ENCODE measurements at places on chromosomes 11 and 22.

DNA sequence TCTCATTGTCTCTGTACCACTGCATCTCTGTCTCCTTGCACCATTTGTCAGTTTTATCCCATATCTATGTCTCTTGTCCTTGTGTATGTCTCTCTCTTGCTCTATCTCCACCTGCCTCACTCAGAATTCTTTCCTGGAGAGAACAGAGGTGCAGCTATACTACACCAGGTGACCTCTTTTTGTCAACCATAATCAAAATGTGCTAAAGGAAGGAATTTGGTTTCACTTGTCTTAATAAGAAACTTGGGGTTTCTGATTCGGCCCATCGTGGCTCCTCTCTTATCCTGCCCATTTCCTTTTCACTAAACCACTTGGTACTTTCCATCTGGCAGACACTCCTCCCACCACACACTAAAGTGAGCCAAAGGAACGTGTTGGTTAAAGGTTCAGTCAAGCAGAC is 2.0 kb upstream of the C11orf42 start:
- no peak for DNase-seq

GRCh38 chr11:134236834-134237556 is 12.5 kb downstream of the VPS26B start:
- no peak for DNase-seq

DNA sequence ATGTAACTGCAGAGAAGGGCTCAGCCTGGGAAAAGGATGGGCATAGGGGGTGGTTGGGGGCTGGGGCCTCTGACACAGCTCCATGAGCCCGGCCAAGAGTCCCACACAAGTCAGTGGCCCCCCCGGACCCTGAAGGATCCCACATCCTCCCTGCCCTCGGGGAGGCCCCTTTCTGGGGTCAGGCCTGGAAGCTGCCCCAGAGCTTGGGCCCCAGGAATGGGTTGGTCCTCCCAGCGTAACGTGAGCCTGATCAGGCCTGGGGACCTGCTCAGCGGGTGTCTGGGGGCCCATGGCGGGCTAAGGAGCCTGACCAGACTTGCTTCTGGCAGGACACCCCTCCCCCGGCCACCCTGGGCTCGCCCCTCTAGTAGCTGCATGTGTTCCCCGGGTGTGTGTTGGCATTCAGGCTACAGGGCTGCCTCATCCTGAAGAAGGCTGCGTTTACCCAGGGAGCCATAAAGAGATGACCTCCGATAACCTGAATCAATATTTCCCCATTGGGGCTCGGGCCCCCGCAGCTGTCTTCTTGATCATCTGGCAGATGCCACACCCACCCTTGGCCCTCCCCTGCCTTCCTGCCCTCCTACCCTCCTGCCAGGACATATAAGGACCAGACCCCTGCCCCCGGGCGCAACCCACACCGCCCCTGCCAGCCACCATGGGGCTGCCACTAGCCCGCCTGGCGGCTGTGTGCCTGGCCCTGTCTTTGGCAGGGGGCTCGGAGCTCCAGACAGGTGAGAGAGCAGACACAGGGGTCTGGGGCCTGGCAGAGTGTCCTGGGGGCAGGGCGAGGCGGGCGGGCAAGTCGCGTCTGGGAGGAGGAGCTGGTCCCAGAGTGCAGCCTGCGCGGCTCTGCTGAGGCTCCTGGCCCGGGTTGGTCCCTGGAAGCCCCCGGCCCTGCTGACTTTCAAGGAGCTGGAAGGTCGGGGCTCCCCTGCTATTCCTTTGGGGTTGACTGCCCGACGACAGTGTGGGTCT is at the start of gene MUC2:
TSS of gene MUC2 (plus strand) at position 631 of the 978 bp plus-strand sequence.
- no peak for DNase-seq

DNA sequence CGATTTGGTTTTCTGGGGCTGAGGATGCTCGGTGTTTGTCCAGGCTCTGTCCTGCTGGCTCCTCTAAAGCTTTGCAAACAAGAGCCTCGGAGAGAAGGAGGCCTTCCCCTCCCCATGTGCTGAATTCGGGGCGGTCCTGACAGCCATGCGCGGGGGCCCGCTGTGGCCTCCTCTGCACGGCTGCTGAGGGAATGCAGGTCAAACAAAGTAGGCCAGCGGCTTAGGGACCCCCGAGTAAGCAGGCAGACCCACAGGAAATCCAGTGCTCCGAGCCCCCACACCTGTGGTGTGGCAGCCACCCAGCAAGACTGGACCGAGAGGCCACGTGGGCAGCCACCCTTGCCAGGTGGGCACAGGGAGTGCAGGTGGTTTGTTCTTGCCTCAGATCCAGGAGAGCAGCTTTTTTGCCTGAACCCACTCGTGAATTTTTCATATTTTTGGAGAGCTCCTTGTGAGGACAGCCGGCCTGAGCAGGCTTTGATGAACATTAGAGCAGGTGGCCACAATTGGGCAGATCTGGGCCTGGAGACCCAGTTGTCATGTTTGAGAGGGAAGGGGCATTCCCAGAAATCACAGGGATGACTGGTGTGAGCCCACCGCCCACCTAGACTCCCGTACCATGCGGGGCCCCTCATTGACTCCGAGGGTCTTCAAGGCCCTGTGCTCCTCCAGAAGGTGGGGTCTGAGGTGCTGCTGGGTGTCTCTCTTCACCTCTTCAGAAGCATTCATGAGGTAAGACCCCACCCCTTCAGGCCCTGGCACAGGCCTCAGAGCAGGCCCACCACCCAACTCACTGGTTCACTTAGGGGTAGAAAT is 43.0 kb upstream of the KCNQ1OT1 start:
- DNase-seq, result no peak

- no peak for DNase-seq
Measured at GRCh38 chr22:21932347-21932746, 20.3 kb downstream of the PPM1F start.

DNA sequence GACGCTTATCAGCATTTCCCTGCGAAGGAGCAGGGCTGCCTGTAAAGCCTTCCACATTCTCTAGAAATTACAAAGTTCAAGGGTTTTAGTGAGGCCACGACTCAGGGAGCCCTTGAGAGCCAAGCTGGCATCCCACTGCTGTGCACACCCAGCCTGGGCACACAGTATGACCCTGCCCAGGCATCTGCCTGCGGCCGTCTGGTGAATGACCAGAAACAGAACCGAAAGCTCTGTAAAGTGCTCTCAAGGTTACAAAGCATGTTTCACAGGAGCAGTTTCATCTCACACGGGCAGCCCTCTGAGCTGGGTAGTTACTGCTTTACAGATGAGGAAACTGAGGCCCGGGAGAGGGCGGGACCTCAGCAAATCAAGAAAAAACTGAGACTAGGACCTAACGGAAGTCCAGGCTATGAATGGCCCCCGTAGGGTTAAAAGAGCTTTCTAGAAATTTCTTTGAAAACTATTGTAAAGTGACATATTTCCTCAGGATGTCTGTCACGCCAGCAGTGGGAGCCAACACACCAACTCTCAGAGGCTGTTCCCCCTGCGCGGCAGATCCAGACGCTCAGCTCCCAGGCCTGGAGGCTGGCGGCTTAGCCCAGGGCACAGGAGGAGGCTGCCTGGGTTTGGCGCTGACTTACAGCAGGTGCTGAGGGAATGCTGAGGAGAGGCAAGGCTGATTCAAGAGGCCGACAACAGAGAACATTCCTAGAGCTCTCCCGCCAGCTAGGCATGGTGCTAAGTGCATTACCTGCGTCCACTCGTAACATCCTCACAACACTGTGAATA is 7.7 kb upstream of the TCF20 start:
- DNase-seq, result no peak

GRCh38 chr11:94181943-94182342 is 53.3 kb downstream of the PANX1 start:
- no peak for DNase-seq

GRCh38 chr11:66745356-66746235 is 16.6 kb upstream of the SPTBN2 start:
- peak; percentile 62 for DNase-seq

DNA sequence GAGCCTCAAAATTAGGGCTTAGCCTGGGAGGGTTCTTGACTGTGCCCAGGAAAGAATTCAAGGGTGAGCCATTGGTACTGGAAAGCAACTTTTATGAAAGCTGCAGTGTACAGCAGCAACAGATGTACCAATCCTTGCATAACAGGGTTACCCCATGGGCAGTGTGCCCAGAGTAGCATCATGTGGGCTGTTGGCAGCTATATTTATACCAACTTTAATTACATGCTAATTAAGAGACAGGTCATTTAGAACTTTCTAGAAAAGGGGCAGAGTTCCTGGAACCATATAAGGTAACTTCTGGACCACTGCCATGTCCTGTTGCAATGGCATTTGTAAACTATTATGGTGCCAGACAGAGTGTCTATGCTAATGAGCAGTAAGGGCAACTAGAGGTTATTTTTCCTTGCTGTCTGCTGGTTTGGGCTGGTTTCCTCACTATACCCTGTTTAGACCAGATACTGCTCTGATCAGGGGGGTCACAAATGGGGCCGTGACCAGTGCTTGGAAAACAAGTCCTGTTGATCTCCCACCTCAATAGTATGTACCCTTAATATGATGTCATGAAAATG is 1120.5 kb upstream of the RAG2 start:
- DNase-seq, result no peak

- no peak for DNase-seq
Measured at GRCh38 chr22:30023099-30023660, 57.1 kb upstream of the HORMAD2 start.

- DNase-seq, result no peak
Measured at GRCh38 chr11:70650075-70650909, 252.0 kb downstream of the CTTN start.

DNA sequence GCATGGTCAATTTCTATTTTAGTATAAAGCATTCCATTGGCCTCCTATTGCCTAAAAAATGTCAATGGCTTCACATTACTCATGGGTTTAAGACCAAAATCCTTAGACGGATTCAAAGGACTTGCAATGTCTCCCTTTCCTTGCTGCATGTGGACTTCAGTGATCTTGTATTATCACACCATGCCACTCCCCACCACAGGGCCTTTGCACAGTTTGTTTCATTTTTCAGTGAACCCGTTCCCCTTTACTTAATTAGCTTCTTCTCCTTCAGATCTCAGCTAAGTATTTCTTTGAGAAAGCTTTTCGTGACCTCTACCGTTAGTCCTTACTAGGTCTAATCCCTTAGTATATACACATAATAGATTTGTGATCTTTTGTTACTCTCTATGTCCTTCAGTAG is 269.7 kb downstream of the FAM76B start:
- no peak for DNase-seq

DNA sequence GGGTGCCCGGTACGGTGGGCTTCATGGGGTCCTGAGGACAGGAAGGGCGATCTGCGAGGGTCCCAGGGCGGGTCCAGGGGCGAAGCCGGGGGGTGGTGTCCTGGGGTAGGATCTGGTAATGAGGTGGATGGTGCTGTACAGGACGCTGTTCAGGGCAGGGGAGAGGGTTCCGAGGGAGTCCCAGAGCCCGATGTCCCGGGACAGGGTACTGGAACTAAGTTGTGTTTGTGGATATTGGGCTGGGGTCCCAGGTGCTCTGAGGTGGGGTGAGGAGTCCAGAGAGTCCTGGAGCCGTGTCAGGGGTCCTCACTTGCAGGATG is 426 bp downstream of the LZTR1 start:
- DNase-seq, result no peak

- DNase-seq, result no peak
Measured at GRCh38 chr11:85647078-85647477, 689 bp upstream of the TMEM126A start.

- DNase-seq, result no peak
Measured at GRCh38 chr11:72119198-72119597, 6.7 kb upstream of the ANAPC15 start.

GRCh38 chr11:95503047-95503446 is 272.0 kb upstream of the SESN3 start:
- no peak for DNase-seq

DNA sequence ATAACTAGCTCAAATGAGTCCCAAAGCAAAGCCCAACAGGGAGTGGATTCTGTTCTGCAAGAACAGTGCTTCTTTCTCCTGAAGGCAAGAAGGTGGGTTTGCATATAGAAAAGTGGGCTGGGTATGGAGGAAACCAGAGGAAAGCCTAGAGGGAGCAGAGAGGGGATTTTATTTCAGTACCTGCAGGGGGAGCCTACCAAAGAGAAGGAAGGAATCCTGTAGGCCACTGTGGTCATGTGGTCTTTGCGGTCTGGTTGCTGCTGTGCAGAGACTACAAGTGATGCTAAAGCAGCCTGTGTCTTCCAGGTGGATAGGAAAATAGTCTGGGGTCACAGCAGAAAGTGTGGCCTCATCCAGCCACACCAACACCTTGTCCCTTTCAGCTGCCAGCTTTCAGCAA is 33.2 kb upstream of the ZBTB16 start:
- DNase-seq, result no peak

GRCh38 chr22:40668611-40669411 is 10.5 kb upstream of the MCHR1 start:
- no peak for DNase-seq

DNA sequence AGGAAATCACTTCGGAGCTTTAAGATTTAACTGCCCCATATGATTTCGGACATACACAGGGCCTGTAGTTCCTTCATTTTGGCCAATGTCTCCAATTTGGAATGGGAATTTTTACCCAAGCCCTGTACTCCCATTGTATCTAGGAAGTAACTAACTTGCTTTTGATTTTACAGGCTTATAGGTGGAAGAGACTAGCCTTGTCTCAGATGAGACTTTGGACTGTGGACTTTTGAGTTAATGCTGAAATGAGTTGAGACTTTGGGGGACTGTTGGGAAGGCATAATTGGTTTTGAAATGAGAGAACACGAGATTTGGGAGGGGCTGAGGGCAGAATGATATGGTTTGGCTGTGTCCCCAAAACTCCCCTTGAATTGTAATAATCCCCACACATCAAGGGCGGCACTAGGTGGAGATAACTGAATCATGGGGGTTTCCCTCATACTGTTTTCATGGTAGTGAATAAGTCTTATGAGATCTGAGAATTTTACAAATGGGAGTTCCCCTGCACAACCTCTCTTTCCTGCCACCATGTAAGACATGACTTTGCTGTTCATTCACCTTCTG is 130.5 kb downstream of the LARGE1 start:
- no peak for DNase-seq

- peak; percentile 73 for DNase-seq
Measured at GRCh38 chr11:17352950-17353820, 1.6 kb downstream of the NCR3LG1 start.

DNA sequence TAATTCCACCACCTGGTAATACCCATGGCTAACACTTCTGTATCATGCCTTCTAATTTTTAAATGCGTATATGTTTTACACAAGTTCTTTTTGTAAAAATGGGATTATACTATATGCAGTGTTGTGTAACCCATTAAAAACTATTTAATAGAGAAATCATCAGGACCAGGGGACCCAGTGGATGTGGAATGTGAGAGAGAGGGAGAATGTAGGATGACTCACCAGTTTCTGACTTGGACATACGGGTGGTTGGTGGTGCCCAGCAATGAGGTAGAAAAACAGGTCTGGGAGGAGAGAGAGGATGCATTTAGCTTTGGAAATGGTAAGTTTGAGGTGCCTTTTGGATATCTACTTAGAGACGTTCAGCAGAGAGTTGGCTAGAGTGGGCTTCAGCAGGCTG is 112.0 kb upstream of the TBCEL start:
- DNase-seq, result no peak

GRCh38 chr11:115334932-115335788 is 169.1 kb downstream of the CADM1 start:
- DNase-seq, result no peak
